ENCODE measurements at places on chromosomes 12 and 14. TPM values are rescaled to one million over a fixed set of nuclear protein-coding genes. Genes with fewer than 3 reads are reported as not detected.

ADAM20 gene
- 0.65 TPM for total RNA-seq

TCL1B gene
- not detected for total RNA-seq

AHNAK2 gene
- total RNA-seq: 0.77 TPM

HSPB8 gene
- total RNA-seq: 17.1 TPM

SLCO1C1 gene
- total RNA-seq: not detected

PLXNC1 gene
- total RNA-seq: 41.3 TPM

LGALS3 gene
- 206 TPM for total RNA-seq

GRCh38 chr12:132238488-132238854, 90.9 kb downstream of the GALNT9 start:
- H3K27ac ChIP-seq: no peak overlapping the region
- no peak for DNase-seq
- H3K4me1 ChIP-seq: no peaks in the 10 kb centered on the region
- H3K27me3 ChIP-seq: no peaks in the 10 kb centered on the region

- no peak overlapping the region for H3K4me3 ChIP-seq
- no peak for DNase-seq
- H3K36me3 ChIP-seq: no peaks in the 10 kb centered on the region
- peaks cover 7% of the 10 kb centered on the region for H3K4me1 ChIP-seq
- no peaks in the 10 kb centered on the region for H3K27me3 ChIP-seq
- no peak overlapping the region for H3K27ac ChIP-seq
These were observed 72.9 kb downstream of the PPP2R5C start for GRCh38 chr14:101834397-101834796.

GRCh38 chr14:64861916-64862315, 17.8 kb downstream of the SPTB start:
- H3K36me3 ChIP-seq: no peaks in the 10 kb centered on the region
- DNase-seq: no peak
- H3K27ac ChIP-seq: no peak overlapping the region
- no peaks in the 10 kb centered on the region for H3K4me1 ChIP-seq
- H3K4me3 ChIP-seq: no peak overlapping the region

- H3K27me3 ChIP-seq: no peaks in the 10 kb centered on the region
- no peak overlapping the region for H3K27ac ChIP-seq
- H3K4me3 ChIP-seq: no peak overlapping the region
- H3K4me1 ChIP-seq: no peaks in the 10 kb centered on the region
- DNase-seq: no peak
These were observed 248.7 kb upstream of the EGLN3 start for GRCh38 chr14:34199585-34199984.

GRCh38 chr12:67922245-67922644, 67.0 kb upstream of the IFNG-AS1 start:
- no peak overlapping the region for H3K4me3 ChIP-seq
- H3K27me3 ChIP-seq: no peaks in the 10 kb centered on the region
- H3K36me3 ChIP-seq: no peaks in the 10 kb centered on the region
- no peak overlapping the region for H3K27ac ChIP-seq

DNA sequence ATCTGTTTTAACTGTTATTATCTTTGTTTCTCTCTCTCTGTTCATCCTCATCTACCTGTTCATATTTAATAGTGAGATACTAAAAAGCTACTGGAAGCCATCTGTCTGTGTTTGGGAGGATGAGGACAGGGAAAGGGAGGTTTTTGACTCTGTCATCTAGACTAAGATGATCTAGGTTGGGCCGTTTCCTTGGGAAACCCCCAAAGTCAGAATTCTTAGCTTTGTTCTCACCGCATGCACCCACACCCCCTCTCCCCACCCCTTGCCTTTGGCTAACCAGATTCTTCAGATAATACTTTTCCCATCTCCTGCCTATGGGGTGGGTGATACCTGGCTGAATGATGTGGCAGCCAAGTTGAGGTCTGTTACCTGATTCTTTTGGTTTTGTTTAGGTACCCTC, 73.0 kb downstream of the PRICKLE1 start:
- H3K27ac ChIP-seq: no peak overlapping the region
- no peaks in the 10 kb centered on the region for H3K27me3 ChIP-seq
- H3K4me3 ChIP-seq: no peak overlapping the region
- H3K36me3 ChIP-seq: no peaks in the 10 kb centered on the region
- no peak for DNase-seq

DNA sequence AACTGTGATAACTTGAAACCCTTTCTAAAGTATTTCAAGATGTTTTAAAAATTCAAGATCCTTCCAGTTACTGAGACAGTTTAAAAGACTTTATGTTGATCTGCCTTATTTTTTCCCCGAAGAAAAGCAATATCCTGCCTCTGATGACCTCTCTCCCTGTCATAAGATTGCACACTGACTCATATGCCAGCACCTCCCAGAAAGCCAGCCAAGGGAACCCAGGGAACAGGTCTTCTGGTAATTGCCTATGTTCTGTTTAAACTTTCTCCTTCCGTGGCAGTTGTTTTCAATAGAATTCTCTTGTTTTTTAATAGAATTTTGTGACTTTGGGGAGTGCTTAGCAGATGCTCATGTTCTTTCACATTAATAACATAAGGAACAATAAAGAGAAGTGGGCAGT, 300.2 kb upstream of the PRKD1 start:
- no peak overlapping the region for H3K4me3 ChIP-seq
- no peak for DNase-seq
- no peaks in the 10 kb centered on the region for H3K27me3 ChIP-seq
- no peaks in the 10 kb centered on the region for H3K36me3 ChIP-seq
- H3K27ac ChIP-seq: no peak overlapping the region

DNA sequence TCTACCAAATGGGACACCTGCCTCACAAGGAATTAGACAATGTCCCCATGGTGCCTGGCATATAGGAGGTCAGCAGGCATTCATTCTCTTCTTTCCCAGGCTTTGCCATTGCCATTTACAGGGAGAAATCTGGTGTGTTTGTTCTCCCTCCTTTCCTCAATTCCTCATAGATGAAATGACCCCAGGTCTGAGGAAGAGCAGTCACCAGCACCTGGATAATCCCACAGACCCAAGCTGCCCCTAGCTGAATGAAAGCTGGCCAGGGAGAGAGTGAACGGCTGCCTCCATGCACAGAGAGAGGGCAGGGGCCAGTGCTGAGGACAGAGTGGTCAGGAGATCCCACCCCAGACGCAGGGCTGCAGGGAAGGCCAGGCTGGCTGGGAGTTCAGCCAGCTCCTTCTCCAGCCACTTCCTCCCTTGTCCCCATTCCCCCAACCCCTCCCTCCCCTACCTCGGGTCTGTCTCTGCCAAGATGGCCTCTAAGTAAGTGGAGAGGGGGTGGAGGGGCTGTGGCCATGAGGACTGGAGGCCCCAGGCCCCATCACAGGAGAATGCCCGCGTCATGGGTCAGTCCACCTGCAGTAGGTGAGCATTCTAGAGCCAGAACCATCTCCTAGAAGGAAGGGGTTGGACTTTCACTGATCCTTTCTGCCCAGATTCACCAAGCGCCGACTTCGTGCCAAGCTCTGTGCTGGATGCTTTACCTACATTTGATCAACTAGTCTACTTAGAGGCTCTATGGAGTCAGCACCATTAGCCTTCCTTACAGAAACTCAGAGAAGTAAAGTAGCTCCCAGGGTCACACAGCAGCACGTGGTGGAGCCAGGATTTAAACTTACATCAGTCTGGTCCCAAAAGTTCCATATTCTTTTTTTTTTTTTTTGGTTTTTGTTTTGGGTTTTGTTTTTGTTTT, 2.0 kb upstream of the KRT4 start:
- peaks cover 31% of the 10 kb centered on the region for H3K4me1 ChIP-seq
- no peaks in the 10 kb centered on the region for H3K36me3 ChIP-seq
- no peaks in the 10 kb centered on the region for H3K27me3 ChIP-seq
- no peak for DNase-seq
- no peak overlapping the region for H3K27ac ChIP-seq
- H3K4me3 ChIP-seq: no peak overlapping the region

DNA sequence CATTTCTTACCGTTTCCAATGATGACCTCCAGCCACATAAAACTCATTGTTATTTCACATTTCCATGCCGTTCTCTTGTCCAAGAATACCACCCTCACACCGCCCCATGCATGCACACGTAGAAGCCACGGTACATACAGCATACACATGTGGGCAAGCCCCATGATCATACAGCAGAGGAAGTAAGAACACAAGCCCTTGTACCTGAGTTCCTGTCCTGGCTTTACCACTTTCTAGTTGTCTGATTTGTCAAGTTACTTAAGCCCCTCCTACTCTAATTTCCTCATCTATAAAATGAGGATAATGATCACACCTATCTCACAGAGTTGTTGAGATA, 59.9 kb downstream of the DUSP16 start:
- H3K36me3 ChIP-seq: no peaks in the 10 kb centered on the region
- no peak overlapping the region for H3K4me3 ChIP-seq
- H3K27me3 ChIP-seq: no peaks in the 10 kb centered on the region
- H3K27ac ChIP-seq: peak overlapping the region; percentile 68
- DNase-seq: no peak

- no peaks in the 10 kb centered on the region for H3K27me3 ChIP-seq
- DNase-seq: peak; percentile 3
- peaks cover 3% of the 10 kb centered on the region for H3K4me1 ChIP-seq
- H3K36me3 ChIP-seq: no peaks in the 10 kb centered on the region
- no peak overlapping the region for H3K4me3 ChIP-seq
- H3K27ac ChIP-seq: no peak overlapping the region
These were observed 148.8 kb downstream of the ZFP36L1 start for GRCh38 chr14:68644101-68644500.

- peak overlapping the region; percentile 98 for H3K27ac ChIP-seq
- no peaks in the 10 kb centered on the region for H3K36me3 ChIP-seq
- DNase-seq: peak; percentile 73
These were observed 2.4 kb downstream of the PRR13 start for GRCh38 chr12:53443955-53444354.

DNA sequence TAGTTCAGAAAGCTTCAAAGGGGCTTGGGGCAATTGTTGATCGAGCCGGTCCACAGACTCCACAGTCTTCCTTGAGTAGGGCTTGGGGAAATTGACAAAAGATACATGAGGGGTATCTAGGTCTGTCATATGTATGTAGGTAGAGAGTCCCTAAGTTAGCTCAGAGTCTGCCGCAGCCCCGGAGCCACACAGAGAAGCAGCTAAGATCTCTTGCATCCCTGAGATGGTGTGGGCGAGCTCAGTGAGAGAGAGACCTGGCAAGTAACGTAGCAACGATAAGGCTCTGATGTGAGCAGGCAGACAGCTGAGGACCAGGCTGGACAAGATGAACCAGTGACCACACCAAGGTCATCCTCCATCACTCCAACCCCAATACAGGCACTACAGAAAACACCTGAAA, 297.6 kb downstream of the TMEM132D start:
- no peak for DNase-seq
- no peak overlapping the region for H3K27ac ChIP-seq
- no peaks in the 10 kb centered on the region for H3K27me3 ChIP-seq
- H3K4me1 ChIP-seq: no peaks in the 10 kb centered on the region

- peaks cover 2% of the 10 kb centered on the region for H3K4me1 ChIP-seq
- DNase-seq: no peak
- H3K27me3 ChIP-seq: no peaks in the 10 kb centered on the region
- H3K27ac ChIP-seq: no peak overlapping the region
These were observed 247.8 kb downstream of the MSRB3 start for GRCh38 chr12:65526311-65526710.

GRCh38 chr12:68011882-68012207, 22.6 kb downstream of the IFNG-AS1 start:
- no peaks in the 10 kb centered on the region for H3K27me3 ChIP-seq
- peaks cover 6% of the 10 kb centered on the region for H3K4me1 ChIP-seq
- no peak overlapping the region for H3K27ac ChIP-seq

DNA sequence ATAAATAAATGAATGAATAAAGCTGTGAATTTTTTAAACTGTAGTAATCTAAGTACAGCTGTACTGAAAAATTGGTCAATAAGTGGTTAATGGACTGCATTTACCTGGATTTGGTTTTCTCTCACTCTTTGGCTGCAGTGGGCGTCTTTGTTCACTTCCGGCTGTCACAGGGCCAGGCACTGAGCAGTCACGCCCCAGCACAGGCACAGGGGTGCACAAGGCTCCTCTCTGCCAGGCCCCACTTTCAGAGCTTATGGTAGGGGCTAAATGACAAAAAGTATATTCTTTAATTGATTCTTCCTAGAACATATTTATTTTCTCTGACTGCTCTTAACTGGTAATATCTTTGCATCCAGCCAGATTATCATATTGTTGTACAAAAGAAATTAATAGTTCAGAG, 70.6 kb upstream of the DYNC1H1 start:
- DNase-seq: no peak
- H3K4me3 ChIP-seq: no peak overlapping the region
- no peaks in the 10 kb centered on the region for H3K4me1 ChIP-seq
- H3K27me3 ChIP-seq: no peaks in the 10 kb centered on the region
- H3K36me3 ChIP-seq: no peaks in the 10 kb centered on the region
- H3K27ac ChIP-seq: no peak overlapping the region

DNA sequence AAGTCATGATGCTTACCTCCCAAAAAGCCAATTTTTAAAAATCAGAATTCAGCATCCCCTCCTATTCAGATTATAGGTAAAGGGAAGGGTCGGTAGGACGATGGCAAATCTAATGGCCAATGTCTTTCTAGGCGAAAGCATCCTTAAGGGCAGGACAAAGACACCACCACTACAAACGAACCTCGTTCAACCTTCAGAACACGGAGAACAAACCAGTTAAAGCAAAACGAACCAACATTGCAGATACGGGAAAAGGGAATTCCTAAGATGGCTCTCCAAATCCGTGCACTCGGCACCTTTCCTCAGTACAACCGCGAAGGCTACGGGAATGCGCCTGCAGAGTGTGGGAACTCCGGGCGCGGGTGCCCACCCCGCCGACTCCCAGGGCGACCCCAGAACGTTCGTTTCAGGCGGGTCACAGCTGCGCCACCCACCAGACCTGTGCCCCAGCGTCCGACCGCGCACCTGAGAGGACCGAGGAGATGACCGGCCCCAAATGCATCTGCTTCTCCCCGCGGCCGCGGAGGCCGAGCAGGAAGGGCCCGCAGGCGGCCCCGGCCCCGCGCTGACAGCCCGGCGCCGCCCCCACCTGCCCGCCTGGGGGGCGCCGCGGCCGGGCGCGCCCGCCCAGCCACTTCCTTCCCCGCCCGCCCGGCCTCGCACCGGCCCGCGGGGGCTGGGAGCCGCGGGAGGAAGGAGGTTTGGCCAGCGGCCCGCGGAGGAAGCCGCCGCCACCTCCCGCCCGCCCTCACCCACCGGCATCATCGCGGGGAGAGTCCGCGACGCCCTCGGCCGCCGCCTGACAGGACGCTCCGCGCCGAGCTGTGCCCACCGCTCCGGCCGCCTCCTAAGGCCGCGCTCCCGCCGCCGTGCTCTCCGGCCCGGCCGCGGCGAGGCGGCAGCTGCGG, 578 bp downstream of the PPP1R13B start:
- H3K4me3 ChIP-seq: peak overlapping the region; percentile 91
- peaks cover 6% of the 10 kb centered on the region for H3K4me1 ChIP-seq
- no peaks in the 10 kb centered on the region for H3K36me3 ChIP-seq
- H3K27me3 ChIP-seq: no peaks in the 10 kb centered on the region

- no peak for DNase-seq
- H3K27ac ChIP-seq: peak overlapping the region; percentile 74
- no peaks in the 10 kb centered on the region for H3K27me3 ChIP-seq
- no peak overlapping the region for H3K4me3 ChIP-seq
These were observed 129.2 kb downstream of the DIP2B start for GRCh38 chr12:50633955-50634354.

GRCh38 chr12:22759769-22760674, 135.1 kb downstream of the ETNK1 start:
- H3K27ac ChIP-seq: no peak overlapping the region
- H3K4me1 ChIP-seq: no peaks in the 10 kb centered on the region
- DNase-seq: no peak
- no peak overlapping the region for H3K4me3 ChIP-seq
- H3K36me3 ChIP-seq: no peaks in the 10 kb centered on the region

Measured in Caco-2 (cell line).